ENCODE measurements at places on chromosomes 7 and 10.

- no peak for DNase-seq
Observed at GRCh38 chr10:132482090-132482800, 55.3 kb upstream of the INPP5A start.

GRCh38 chr10:71819985-71820384 lies 31.1 kb downstream of the PSAP start:
- DNase-seq: no peak

DNA sequence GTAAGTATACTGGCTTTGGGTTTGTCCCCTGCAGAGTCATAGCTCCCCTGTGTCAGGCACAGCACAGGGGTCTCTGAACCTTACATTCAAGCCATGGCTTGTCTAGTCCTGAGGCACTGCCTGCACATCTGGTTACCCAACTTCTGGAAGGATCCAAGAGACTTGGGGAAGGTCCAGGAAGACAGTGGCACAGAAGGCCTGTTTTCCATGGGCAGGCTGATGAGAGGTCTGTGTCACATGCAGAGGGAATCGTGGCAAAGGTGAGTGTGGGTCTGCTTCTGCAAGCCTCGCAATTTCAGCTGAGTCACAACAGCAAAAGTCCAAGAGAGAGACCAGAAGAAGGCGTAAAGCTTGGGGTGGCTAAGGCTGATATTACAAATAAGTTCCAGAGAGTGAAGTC lies 28.4 kb upstream of the BMPR1A start:
- DNase-seq: no peak

GRCh38 chr10:11678074-11678793 lies 63.9 kb upstream of the ECHDC3 start:
- DNase-seq: peak; percentile 22

DNA sequence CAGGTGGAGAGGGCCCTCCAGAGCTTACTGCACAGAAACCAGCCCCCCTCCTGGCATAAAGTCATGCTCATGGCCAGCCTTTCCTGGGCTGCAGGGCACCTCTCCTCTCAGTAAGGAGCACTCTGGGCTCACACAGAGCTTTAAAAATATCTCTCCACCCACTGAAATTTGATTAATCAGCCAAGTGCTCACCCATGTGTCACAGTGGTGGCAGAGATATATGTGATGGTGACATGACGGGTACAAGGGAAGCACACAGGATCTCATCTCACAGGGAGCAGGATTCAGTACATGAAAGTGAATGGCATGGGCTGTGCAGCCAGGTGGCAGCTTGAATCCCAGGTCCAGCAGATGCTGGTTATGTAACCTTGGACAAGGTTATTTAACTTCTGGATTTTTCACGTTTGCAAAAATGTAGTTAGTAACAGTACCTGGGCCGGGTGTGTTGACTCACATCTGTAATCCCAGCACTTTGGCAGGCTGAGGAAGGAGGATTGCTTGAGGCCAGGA lies 144.8 kb downstream of the CALN1 start:
- no peak for DNase-seq

DNA sequence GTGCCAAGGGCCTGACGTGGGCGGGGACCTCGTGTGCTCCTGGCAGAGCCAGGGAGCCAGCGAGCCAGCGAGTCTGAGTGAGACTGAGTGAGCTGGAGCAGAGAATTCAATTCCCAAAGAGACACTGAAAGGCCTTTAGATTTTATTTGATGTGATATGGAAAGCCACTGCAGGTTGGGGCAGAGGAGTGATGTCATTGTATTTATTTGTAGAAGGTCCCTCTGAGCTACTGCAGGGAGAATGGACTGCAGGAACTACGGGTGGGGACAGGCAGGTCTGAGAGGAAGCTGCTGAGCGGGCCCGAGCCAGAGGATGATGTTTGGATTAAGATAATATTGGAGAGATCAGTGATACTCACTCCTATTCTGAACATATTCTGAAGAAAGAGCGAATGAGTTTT lies 445.8 kb upstream of the ANKRD30A start:
- no peak for DNase-seq

GRCh38 chr10:129193148-129193547 lies 273.9 kb upstream of the MGMT start:
- peak; percentile 16 for DNase-seq

- no peak for DNase-seq
Observed at GRCh38 chr7:37916017-37916672, 472 bp downstream of the SFRP4 start.

- DNase-seq: no peak
Observed at GRCh38 chr7:135291809-135292253, 58.2 kb downstream of the STRA8 start.

DNA sequence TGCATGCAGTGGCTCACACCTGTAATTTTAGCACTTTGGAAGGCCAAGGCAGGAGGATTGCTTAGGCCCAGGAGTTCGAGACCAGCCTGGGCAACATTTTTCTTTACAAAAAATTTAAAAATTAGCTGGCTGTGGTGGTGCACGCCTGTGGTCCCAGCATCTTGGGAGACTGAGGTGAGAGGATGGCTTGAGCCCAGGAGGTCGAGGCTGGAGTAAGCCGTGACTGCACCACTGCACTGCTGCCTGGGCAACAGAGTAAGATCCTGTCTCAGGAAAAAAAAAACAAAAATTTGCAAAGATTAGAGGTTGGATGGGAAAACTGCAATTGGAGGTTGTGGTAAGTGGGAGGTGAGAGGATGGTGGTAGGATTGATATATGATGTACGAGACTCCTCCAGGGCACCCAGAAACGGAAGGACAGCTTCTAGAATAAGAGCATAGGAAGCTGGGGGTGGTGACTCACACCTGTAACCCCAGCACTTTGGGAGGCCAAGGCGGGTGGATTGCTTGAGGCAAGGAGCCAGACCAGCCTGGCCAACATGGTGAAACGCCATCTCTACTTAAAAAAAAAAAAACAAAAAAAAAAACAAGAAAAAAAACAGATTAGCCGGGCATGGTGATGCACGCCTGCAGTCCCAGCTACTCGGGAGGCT lies 19.1 kb upstream of the PARP12 start:
- DNase-seq: no peak

- no peak for DNase-seq
Observed at GRCh38 chr10:3763852-3764625, 21.0 kb downstream of the KLF6 start.

- no peak for DNase-seq
Observed at GRCh38 chr7:90580051-90580450, 16.1 kb upstream of the CDK14 start.

DNA sequence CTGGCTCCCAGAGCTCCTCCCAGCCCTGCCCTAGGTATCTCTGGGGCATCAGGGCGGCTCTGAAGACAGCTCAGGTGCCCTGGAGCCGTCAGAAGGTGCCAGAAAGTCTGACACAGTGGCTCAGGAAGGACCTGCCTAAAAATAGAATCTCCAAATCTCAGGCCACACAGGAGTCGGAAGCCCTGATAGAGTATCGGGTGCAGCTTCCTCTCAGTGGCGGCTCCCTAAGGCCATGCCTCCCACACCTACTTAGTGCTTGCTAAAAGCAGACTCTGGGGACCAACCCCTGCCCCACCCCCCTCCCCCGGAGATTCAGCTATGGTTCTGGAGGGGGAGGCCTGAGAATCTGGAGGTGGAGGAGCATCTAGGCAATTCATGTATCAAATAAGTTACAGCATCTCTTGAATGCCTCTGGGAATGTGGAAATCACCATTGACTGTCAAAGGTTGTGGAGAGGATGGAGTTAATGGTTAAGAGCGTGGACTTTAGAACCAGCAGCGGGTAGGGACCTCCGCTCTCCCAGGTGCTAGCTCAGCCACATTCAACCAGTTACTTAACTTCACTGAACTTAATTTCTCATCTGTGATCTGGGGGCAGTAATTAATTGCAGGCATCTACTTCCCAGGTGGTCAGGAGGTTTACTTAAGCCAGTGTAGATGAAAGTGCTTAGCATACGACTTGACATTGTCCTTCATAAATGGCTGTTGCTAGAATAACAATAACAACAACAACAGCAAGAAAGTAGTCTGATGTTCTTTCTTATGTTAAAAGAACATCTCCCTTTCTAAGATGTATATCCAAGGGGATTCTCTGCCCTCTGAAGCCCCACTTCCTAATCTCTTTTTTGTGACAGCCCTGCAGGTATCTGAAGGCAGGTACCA lies 38.6 kb upstream of the MXI1 start:
- no peak for DNase-seq

DNA sequence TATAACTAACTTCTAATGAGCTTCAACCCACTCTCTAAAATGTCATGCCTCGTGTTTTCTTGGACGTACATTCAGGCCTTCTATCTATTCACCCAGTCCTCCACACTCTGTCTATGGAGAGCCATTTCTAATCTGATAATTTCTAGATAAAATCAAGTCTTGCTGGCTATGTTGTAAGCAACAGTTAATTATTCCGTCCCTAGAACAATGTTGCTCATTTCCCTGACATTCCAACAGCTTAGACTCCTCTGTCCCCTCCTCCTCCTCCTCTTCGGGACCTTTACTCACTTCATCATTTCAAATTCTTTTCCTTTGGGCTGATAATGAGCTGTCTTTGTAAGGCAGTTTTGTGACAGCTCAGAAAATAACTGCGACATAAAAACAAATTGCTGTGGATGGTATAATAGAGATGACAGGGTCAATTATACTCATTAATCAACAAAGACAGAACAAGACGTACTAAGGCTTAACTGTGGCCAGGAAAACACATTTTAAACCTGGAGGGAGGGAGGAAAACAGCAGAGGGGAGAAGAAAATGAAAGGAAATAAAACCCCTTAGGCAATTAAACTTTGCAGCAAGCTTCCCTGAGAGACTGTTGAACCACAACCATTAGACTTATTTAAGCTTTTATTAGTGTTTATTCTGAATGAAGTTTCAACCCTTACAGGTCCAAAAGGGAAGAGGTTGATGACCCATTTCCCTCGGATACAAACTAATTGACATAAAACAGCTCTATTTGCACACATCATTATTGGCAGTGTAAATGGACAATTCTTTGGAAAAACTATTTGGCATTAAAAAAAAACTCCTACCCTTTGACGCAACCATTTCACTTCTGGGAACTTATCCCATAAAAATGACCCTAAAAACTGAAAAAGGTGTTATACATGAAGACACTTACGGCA lies 179.1 kb downstream of the SFMBT2 start:
- DNase-seq: no peak

DNA sequence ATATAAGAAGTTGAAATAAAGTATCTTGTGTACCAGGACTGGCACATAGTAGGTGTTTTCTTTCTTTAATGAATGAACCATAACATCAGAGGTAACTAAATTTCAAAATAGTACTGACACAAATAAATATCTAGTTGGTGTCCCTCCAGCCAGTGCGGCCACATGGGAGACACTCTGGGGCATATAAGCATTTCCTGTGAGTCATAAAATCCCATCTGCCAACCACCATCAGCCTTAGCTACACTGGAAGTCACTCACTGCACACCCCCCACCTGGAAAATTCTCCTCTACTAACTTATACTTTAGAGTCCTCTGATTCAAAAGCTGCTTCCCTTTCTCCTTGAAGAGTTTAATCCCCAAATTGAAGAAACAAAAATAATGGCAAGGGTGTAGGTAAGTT lies 32.5 kb downstream of the DYDC1 start:
- DNase-seq: no peak

DNA sequence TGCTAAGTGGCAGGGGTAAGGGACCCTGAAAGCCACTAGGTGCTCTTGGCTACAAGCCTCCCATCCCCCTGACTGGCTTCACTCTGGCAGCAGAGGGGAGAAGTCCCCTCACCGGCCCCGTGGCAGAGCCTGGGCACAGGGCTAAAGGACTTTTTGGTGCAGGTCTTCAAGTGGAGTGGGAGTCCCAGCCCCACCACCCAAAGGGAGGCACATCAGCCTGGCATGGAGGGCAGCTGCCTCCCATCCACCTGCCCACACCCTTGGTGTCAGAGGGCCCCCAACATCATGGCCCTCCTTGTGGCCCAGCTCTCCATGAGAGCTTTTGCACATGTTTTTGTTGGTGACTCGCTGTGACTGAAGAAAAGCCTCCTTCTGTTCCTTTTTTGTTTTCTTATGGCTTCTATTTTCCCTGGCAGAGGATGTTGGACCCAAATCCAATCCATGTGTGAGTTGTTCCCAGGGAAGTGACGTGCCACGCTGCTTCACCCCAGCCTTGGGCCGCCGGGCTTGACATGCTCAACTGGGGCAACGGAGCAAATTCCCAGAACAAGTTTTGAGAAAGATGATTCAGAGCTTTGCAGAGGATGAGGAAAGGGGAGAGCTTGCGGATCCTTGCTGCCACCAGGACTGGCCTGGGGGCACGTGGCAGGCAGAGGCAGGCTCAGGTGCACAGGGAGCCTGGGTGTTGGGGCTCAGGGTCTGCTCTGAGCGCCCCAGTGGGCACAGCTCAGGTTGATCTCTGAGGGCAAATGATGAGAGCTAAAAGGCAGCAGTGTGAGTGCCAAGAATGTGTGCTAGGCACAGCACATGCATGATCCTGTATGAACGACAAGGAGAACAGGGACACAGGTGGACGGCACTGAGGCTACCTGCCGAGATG lies 1.9 kb upstream of the AEBP1 start:
- DNase-seq: no peak

DNA sequence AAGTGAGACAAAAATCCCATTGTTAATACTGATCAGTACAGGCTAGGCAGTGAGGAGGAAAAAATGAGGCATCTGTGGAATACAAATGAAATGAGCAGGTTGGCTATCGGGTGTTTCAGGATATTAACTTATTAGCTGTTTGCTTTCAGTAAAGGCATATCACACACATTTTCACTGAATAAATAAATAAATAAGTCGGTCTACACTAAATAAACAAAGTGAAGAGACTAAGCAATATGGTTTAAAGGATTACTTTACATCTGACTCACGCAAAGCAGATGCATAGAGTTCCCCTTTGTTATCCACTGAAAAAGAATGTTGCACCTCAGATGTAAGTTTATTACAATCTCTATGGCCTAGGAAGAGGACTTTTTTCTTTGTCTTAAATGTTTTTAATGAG lies 6.3 kb upstream of the SEMA3A start:
- DNase-seq: no peak

GRCh38 chr7:73717025-73717807 lies 2.3 kb downstream of the STX1A start:
- no peak for DNase-seq

DNA sequence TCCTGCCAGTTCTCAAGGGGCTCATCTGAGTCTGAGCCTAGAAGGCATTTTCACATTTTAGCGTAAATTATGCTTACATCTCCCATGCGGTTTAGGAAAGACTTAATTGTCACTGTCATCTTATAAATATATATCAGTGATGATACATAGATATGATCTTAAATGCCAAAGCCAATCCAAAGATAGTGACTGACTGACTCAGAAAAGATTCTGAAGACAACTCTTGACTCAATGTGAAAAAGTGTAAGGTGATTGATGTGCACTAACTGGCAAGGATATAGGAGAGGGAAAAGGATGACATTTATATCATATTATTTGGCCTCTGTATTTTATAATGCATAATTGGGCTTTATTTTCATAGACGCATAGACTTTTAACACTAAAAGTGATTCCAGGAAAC lies 84.9 kb upstream of the LRRN3 start:
- DNase-seq: no peak

GRCh38 chr7:151426441-151426903 lies 13.5 kb downstream of the CRYGN start:
- no peak for DNase-seq
